Activated naive CD4-positive, alpha-beta T cell treated with anti-CD3 and anti-CD28 coated beads, Interleukin-2, amount 10 ng/mL, durations not matched to agents 7 days and 5 days (primary cell): ENCODE measurements at places on chromosomes 2 and 18.

GRCh38 chr18:29071869-29072268 lies 894.9 kb upstream of the CDH2 start:
- no peak for DNase-seq

DNA sequence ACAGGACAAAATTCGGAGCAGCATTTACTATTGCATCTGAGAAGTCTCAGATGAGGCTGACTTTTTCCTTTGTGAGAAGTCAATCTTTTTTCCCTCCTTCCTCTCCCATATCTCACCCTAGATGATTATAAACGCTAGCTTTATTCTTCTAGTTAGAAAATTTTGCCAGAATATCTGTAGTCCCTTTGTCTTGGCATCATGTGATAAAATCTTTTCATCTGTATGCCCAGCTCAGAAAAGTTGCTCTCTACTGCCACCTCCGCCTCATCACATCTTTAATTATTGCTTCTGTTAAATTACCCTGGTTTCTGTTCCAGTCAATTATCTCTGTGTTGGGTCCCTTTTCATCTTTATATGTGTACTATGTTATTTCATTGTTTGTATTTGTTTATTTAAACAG lies 210.8 kb upstream of the SLC35G4 start:
- DNase-seq, result no peak

- no peak for DNase-seq
Measured at GRCh38 chr18:58758046-58758445, 86.8 kb downstream of the MALT1 start.

GRCh38 chr2:224040753-224041152 lies 1.7 kb upstream of the SERPINE2 start:
- DNase-seq, result no peak

GRCh38 chr2:125405816-125406215 lies 1250.1 kb upstream of the GYPC start:
- DNase-seq, result no peak

DNA sequence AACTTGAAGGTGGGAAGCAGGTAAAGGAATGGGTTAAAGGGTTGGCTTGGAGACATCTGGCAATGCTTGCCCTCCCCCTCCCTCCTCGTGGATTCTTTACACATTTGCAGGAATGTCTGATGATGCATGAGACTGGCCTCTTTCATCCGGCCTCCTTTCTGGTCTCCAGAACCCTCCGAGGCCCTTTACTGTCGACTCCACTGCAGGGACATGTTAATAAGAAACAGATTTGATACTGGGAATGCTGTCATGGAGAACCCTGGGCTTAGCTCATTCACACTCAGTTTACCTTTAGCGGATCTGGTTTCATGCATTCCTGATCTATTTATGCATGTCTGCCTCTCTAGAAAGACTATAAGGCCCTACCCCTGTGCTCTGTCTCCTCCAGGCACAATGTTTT lies 238.7 kb downstream of the TGIF1 start:
- no peak for DNase-seq

DNA sequence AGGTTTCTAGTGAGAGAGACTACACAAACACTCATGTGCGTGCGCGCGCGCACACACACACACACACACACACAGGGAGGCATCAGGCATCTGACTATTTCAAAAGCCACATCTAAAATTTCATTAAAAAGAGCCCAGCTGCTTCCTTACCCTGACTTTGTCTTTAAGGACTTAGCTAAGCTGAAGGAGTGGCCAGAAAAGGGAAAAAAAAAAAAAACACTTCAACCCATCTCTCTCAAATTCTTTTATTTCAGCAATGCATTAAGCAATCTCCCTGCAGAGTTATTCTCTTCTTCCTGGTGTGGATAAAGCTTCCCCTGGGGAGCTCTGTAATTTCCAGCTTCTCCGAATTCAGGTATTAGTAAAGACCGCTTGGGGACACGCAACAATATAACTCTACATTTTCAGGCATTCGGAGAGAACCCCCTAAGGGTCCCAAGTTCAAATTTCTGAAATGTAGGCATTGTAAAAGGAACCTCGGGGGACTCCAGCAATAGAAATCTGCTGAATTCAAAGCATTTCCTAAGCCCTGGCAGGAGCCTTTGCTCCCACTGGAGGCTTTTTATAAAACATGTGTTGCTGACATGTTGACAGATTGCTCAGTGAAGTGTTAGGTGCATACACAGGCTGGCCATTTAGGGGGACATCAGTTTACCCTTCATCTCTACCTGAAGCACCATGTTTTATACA lies 67.0 kb downstream of the ZNF521 start:
- DNase-seq, result no peak

- DNase-seq, result no peak
Measured at GRCh38 chr18:24009246-24009645, 5.3 kb upstream of the TTC39C start.

- no peak for DNase-seq
Measured at GRCh38 chr2:184793176-184793575, 194.8 kb downstream of the ZNF804A start.

DNA sequence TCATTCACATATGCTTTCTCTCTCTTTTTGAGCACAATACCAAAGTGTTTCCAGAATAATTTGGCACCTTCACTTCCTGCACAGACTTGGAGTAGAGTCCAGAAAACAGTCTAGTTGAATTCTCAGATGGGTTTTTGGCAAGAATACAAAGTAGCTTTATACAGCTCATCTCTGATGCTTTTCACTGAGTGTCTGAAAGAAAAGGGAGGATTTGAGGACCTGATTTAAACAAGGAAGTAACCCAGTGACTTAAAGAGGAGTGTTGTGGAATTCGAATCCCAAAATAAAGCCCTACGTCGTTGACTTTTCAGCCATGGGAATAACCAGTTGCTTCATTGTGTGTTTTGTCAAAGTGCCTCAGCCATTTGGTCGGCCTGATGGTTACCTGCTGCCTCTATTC lies 31.8 kb downstream of the METAP1D start:
- DNase-seq, result no peak

GRCh38 chr18:4196351-4196750 lies 258.8 kb downstream of the DLGAP1 start:
- DNase-seq, result no peak

- no peak for DNase-seq
Measured at GRCh38 chr18:25137197-25137472, 214.8 kb downstream of the ZNF521 start.

- DNase-seq, result no peak
Measured at GRCh38 chr2:85803704-85804425, 50.1 kb downstream of the ATOH8 start.

GRCh38 chr2:37566517-37566981 lies 104.9 kb downstream of the CDC42EP3 start:
- DNase-seq, result no peak

DNA sequence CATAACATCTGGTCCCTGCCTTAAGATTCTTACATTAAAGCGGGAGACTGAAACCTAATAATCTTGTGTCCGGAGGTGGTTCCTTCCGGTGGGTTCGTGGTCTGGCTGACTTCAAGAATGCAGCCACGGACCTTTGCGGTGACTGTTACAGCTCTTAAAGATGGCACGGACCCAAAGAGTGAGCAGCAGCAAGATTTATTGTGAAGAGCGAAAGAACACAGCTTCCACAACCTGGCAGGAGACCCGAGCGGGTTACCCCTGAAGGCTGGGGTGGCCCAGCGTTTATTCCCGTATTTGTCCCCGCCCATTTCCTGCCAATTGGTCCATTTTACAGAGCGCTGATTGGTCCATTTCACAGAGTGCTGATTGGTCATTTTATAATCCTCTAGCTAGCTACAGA lies 122.3 kb upstream of the SIX2 start:
- no peak for DNase-seq

DNA sequence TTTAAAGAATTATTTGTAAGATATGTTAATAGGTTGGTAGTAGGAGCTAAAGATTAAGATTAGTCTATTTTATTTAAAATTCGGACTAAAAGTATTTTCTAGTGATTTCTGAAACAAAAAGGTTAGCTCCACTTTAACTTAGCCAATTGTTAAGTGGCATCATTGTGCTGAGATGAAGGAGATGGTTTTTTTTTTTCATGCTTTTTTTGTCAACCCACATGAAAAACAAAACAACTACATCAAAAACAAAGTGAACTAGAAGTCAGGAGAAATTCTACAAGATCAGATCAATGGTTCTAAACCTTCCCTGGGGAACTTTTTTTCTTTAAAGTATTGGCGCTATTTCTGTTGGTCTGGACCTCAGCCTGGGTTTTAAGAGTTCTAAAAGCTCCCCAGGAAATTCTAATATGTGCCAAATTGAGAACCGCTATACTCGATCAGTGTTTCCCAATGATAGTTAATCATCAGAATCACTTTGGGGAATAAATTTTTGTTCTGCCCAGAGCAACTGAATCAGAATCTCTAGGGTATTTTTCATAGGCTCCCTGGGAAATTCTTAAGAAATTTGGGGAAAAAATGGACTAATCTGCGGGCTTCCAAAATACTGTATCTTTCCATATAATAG lies 2.3 kb downstream of the ZC3H6 start:
- no peak for DNase-seq

GRCh38 chr18:6414118-6414722 lies 491 bp downstream of the L3MBTL4 start:
- DNase-seq, result peak; percentile 61

- DNase-seq, result no peak
Measured at GRCh38 chr2:169636440-169637097, 52.4 kb downstream of the PPIG start.

DNA sequence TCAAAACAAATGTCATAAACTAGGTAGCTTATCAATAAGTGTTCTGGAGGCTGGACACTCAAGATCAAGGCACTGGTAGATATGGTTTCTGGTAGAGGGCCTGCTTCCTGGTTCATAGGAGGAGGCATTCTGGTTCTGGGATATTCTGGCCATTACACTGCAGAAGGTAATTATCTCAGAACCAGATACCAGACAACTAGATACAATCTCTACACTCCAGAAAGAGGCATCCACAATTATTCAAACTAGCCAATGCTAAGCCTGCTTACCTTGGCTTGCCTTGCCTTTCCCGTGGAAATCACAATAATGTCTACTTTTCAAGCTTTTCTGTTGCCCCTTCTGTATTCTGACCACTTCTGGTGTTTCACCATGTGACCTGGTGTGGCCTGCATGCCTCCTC lies 785.2 kb upstream of the GYPC start:
- DNase-seq, result no peak

DNA sequence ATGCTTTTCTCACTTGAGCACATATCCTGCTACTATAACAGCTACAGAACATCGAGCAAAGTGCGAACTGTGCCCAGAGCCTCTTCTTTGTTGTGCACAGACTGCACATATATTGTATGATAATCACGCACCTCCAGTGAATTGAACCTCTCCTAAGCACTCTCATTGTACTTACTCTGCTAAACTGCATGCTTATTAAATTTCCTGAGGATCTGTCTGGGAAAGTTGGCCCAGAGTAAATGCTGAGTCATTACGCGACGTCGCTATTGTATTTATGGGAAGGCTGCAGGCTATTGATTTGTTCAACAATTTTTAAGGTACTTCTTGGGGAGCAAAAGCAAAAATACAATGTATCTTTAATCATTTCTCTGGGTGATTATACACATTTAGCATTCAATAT lies 399.6 kb upstream of the DSEL start:
- no peak for DNase-seq
